Ecto neural progenitor cell (in vitro differentiated cells): ENCODE measurements at places on chromosomes 11 and 22.

DNA sequence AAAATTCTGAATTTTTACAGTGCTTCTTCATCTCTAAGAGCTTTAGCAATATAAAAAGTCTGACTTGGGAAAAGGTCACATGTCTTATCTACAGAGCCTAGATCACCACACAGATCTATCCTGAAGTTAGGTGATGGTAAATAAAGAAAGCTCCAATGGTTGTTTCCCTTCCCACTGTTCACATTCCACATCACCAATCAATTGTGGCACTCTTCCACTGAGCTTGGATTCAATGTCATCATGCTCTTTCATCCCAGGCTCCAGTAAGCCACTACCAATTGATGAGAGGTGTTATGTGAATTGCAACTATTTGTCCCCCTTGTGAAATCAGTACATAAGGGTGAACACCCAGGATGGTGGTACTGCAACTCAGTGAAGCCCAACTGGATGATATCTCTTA is 47.8 kb downstream of the ALG9 start:
- no peak for DNase-seq

GRCh38 chr11:129442171-129442570 is 66.5 kb downstream of the BARX2 start:
- no peak for DNase-seq

GRCh38 chr22:17085277-17086181 is 729 bp downstream of the IL17RA start:
- no peak for DNase-seq

DNA sequence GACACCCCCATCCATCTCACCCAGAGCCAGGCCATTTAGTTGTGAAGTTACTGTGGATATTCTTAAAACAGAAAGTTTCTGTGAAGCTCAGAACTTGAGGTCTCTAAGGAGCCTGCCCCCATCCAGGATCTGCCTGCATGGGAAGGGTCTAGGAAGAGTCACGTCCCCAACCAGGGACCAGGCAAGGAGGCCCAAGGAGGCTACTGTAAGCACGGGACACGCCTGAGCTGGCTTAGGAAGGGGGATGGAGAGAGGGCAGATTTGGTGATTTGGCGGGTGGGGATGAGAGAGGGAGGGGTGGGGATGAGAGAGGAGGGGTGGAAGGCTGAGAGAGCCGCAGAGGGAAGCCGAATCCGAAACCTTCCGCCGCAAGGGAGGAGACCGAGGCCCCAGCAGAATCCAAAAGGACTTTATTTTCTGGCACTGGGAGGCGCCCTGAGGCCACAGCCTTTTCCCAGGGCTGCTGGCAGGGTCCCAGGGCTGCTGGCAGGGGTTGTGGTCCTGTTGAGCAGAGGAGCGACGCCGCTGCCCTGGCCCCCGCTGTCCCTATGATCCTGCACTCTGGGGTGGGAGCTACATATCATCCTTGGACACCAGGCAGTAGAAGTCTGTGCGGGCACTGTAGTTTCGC is 9.4 kb downstream of the SIGIRR start:
- DNase-seq = no peak

- DNase-seq = no peak
Measured at GRCh38 chr22:20034143-20034542, 13.2 kb downstream of the TANGO2 start.

GRCh38 chr22:50053861-50054260 is 4.2 kb downstream of the TTLL8 start:
- DNase-seq = no peak

GRCh38 chr22:29072979-29073617 is at the start of gene KREMEN1:
TSS of gene KREMEN1 (plus strand) at chr22:29073035. CDS start at chr22:29073131, 96 bp downstream.
- peak; percentile 77 for DNase-seq

- DNase-seq = no peak
Measured at GRCh38 chr11:20089796-20090653, 70.2 kb downstream of the DBX1 start.

- DNase-seq = no peak
Measured at GRCh38 chr11:109120341-109120740, 301.6 kb upstream of the C11orf87 start.

- DNase-seq = no peak
Measured at GRCh38 chr11:65016705-65017104, 2.7 kb downstream of the ARL2 start.

- DNase-seq = no peak
Measured at GRCh38 chr22:47220752-47221151, 458.3 kb downstream of the TBC1D22A start.

DNA sequence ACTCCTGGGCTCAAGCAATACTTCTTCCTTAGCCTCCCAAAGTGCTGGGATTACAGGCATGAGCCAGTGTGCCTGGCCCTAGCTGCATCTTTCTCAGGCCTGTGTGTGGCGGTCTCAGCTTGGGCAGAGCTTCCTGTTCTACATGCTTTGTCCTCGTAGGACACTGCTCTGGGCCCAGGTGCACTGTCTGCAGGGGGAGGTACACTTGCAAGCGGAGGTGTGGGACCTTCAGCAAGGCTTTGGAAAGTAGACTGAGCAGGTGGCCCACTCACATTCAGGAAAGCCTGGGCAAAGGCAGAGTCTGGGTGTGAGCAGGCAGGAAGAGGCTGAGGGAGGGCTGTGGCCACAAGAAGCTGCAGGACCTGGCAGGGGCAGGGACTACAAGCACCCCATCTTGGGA is 33.6 kb upstream of the SUSD2 start:
- DNase-seq = no peak

GRCh38 chr22:23525510-23525909 is 54.6 kb downstream of the IGLL1 start:
- no peak for DNase-seq

DNA sequence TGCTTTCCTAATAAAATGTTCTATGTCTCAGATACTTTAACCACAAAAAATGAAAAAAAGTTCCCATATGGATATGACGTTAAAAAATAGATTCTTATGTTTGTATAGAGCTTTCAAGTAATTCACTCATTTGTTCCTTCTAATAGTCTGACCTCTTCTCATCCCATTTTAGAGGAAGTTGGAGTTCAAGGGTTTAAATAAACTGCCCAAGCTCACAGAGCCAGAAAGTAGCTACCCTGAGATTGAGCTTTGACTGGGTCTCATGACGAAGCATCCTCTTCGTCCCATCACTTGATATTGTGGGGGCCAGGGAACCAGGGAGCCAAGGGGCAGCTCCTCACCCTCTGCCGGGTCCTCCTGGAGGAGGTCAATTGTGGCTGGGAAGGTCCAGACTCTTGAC is 116.3 kb downstream of the CCDC81 start:
- DNase-seq = no peak

GRCh38 chr11:9775398-9775779 is 111.5 kb downstream of the SWAP70 start:
- DNase-seq = no peak

DNA sequence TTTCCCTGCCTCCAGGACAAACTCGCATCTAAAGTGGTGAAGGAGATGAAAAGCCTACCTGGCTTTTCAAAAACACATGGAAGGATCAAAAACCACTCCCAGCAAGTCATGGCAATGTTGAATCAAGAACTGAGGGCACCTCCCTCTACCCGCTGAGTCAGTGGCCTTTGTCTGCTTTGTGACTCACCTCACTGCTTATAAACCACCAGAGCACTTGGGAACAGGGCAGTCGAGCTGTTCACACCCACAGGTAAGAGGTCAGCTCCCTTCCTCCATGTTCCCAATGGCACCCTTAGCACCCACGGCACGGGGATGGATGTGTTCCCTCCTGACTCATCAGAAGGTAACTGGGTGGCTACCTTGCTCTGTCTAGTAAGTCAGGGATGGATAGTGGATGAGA is 21.7 kb downstream of the TENM4 start:
- DNase-seq = no peak

- DNase-seq = no peak
Measured at GRCh38 chr22:29454276-29454675, 15.9 kb downstream of the RFPL1 start.

DNA sequence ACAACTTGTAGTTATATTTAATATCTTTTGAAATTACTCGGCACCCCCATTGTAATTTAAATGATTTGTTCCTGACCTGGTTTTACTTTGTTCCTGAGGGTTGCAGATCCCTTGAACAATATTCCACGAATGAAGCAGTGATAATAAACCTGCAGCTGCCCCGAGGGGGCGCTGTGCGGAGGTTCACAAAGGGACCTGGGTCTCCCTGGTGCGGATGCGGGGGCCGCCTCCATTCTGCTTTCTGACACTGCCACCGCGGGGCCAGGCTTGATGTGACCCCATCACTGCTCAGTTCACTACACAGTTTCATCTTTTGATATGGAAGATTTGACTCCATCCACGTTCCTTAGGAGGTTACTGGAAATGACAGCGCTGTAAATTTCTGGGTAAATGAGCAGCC is 62.9 kb upstream of the PRODH start:
- peak; percentile 77 for DNase-seq

DNA sequence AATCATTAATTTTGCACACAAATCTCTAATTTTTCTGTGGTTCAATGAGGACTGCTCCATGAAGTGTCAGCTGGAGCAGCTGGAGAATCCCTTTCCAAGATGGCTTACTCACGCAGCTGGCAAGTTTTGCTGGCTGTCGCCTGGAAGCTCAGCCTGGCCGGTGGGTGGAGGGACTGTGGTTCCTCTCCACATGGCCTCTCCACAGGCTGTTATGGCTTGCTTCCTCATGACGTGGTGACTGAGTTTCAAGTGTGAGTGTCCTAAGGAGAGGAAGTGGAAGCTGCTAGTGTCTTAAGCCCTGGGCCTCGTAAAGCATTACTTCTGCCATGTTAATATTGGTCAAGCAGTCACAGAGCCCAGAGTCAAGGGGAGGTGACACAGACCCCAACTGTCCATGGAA is 14.0 kb upstream of the NRIP3 start:
- no peak for DNase-seq

DNA sequence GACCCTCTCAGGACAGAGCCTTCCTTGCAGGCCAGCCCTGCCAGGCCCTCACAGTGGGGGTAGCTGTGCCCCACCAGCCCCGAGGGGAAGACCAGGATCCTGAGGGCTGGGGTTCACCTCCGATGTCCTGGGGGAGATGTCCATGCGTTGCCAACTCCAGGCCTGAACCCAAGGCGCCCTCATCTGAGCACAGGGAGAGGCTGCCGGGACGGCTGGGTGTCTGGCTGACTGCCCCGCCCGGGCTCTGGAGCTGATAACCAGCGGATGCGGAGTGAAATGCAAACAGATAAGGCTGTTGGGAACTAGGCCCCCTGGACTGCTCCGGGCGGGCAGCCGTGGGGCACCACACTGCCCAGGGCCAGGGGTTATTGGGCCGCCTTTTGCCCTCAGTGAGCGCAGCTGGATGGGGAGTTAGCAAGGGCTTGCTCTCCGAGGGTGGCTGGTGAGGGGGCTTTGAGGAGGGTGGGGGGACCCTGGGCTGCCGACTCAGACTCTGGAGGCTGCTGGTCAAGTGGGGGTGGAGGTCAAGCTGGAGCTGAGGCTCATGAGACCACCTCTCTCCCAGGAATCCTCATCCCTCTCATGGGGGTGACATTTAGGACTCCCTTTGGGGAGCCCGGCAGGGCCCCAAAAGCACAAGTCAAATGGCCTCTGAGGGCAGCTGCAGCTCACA is 5.6 kb upstream of the MUC6 start:
- no peak for DNase-seq

DNA sequence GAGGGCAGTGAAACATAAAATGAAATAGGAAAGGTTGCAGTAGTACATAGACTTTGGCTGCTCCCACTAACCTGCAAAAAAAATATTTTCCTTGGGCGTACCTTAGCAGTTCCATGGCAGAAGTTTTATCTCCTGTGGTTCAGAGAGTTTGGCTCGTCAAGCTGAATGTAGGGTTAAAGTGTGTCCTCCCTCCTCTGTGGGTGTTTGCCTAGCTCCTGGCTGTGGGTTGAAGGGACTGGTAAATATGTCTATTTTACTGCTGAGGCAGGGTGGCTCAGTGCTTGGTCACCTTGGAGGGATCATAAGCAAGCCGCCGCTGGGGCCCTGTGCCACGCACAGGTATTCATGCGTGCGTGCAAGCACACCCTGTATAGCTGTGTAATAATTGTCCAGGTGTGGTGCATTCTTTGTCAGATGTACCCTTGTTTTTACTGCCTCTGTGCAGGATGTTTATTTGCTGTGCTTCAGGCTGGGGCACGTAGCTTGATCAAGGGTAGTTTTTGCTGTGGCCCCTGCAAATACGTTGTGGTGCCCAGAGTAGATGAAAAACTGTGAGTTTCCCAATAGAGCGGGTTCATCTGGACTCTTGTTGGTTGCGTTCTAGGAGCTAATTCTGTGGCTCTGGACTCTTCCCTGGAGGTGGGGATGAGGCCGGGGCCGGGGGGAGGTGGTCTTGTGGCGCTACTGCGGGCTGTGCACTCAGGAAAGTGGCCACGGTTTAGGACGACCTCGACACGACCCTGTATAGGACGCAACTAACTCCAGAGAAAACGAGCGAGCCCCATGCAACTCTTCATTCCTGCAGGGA is 732 bp upstream of the SORL1 start:
- DNase-seq = no peak
